ENCODE measurements at places on chromosomes 3 and 15.

GRCh38 chr3:59880717-59881116, 830.9 kb upstream of the CFAP20DC start:
- DNase-seq = no peak

DNA sequence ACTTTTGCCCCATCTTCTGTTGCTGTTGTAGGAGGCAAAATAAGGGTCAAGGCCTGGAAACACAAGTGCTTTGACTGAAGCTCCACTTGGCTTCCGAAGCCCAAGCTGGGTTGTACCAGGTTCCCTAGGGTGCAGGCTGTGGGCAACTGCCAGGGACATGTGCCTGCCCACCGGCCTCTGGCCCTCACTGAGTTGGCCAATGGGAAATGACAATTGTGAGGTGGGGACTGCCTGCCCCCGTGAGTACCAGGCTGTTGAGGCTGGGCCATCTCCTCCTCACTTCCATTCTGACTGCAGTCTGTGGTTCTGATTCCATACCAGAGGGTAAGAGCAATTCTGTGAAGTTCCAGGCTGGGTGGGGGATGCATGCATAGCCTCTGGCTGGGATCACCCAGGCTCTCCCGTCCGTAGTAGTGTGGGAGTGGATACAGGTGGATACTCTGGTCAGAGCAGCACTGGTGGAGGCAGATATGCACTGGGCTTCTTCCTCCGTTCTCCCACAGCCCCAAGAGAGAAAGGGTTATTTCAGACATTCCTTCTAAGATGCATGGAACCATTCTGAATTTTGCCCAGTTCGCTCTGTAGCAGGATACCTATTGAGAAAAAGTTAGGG, at the start of gene ADIPOQ:
TSS of gene ADIPOQ (plus strand) at position 285 of the 613 bp plus-strand sequence. CDS start 10,349 bp downstream, outside the sequence.
- no peak for DNase-seq

DNA sequence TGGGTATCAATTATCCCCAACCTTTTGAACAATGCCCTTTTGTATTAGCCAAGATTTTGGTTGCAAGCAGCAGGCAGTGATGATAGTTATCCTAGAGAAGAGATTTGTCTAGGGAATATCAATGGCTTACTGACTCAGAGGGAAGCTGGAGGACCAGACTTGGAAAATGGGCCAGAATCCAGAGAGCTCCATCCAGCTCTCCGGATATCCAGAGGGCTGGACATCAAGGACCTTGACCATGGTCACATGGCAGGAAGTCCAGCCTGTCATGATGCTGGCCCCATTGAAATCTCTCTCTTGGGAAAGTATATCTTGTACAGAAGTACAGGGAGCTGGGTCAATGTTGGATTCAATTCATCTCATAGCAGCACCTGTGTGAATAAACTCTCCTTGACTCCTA, 148.5 kb upstream of the PDZRN3 start:
- DNase-seq = no peak

GRCh38 chr15:88250826-88251225, 5.7 kb downstream of the NTRK3 start:
- DNase-seq = no peak

DNA sequence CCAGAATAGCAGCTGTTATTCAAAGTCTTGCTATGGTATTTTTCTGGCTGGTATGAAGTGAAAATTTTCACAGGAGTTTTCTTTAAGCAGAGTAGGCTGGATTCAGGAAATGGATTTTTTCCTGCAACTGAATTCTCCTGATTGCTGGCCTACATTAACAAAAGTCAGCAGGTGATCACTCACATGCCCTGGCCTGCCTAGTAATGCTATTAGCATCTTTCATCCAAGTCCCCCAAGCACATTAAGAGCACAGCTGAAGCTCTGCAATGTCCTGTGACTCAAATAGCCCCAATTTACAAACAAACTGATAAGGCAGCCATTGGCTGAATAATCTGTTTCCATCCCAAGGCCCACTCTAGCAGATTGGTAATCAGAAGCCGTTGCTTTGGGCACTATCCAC, 688.3 kb upstream of the LMCD1 start:
- DNase-seq = no peak

GRCh38 chr3:129341331-129342141, 62.9 kb downstream of the HMCES start:
- no peak for DNase-seq

DNA sequence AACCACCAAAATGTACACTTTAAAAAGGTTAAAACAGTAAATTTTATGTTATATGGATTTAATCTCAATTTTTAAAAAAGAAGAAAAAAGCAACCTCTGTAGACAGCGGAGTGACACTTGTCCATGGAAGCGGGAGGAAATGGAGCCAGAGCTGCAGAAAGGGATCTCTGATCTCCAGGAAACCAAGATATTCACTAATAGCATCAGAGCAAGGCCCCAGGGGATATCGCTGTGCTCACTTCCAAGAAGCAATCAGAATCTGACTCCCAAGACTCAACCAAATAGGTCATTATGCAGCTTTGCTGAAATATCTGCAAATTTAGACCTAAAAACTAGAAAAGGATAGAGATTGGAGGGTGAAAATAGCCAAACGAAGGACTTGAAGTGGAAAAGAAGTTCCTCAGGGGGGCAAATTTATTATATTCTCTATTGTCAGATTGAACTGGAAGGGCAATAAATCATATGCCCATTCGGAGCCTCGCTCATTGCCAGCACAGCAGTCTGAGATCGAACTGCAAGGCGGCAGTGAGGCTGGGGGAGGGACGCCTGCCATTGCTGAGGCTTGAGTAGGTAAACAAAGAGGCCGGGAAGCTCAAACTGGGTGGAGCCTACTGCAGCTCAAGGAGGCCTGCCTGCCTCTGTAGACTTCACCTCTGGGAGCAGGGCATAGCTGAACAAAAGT, 62.0 kb upstream of the ATP2C1 start:
- no peak for DNase-seq

DNA sequence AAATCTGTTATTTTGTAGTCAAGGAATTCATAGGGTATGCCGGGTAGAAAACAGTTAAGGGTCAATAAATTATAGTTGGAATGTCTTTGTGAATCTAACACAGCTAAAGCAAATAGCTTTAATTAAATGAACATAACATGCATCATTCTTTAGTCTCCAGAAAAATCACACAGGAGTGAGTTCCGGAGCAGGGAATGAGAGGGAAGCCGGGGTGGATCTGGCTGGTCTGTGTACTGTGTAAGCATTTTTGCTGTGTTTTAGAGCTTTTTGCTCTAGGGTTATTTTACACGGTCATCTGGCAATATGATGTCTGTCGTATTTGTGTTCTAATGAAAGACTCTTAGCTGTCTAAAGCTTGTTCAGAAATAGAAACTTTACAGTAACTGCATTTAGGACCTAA, 57.5 kb downstream of the MED12L start:
- no peak for DNase-seq

DNA sequence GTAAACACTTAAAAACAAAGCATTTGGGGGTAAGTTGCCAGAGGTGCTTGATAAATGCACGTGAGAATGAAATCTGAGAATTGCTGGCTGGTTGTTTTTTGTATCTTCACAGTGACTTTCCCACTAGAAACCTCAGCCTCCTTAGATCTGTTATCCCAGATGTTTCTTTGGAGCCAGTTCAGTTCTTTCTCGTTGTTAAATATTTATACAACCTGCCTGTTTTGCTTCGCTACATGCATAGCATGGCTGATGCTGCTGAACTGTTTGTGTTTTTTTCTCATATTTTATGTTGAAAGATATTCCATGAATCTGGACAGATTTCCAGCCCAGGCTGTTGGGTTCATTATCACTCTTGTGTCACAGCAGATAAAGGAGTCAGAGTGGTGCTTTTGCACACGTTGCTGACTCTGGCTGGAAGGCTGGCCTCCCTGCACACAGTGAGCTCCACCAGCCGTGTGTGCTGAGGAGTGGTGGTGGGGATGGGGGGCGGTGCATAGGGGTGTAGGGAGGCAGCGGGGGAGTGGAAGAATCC, 80.2 kb downstream of the ARNT2 start:
- DNase-seq = no peak

- DNase-seq = no peak
Measured at GRCh38 chr3:113264283-113265131, 53.1 kb downstream of the BOC start.

- DNase-seq = no peak
Measured at GRCh38 chr3:117671722-117672318, 962.2 kb downstream of the TUSC7 start.

DNA sequence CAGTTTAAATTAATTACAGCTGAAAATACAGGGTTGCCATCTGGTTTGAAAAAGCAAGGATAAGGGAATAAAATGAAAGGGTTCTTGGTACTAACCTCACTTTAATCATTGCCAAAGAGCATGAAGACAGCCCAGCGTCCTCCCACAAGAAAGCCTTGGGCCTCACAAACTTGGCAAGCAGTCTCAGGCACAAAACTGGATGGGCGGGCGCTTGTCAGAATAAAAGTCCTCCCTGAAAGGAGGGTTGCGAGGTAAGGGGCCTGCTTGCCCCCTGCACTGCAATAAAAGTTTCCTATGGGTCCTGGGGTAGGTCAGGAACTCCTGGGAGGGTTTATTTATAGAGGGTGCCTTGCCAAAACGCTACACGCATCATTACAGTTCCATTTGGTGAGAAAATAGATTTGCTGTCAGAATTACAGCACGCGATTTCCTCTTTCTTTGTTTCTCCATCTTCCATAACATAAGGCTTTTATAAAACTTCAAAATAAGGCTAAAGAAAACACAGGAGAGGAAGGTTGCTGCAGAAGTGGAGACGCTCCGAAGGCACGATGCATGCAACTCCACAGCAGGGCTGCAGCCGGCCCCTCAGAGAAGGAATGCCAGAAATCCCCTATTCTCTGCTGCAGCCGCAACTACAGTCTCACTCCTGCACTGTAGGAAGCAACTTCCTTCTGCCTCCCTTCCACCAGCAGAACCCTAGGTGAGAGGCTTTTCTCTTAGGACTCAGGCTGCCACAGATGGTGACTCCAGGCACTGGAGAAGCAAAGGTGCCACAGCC, 61.3 kb downstream of the VGLL4 start:
- DNase-seq = peak; percentile 55

DNA sequence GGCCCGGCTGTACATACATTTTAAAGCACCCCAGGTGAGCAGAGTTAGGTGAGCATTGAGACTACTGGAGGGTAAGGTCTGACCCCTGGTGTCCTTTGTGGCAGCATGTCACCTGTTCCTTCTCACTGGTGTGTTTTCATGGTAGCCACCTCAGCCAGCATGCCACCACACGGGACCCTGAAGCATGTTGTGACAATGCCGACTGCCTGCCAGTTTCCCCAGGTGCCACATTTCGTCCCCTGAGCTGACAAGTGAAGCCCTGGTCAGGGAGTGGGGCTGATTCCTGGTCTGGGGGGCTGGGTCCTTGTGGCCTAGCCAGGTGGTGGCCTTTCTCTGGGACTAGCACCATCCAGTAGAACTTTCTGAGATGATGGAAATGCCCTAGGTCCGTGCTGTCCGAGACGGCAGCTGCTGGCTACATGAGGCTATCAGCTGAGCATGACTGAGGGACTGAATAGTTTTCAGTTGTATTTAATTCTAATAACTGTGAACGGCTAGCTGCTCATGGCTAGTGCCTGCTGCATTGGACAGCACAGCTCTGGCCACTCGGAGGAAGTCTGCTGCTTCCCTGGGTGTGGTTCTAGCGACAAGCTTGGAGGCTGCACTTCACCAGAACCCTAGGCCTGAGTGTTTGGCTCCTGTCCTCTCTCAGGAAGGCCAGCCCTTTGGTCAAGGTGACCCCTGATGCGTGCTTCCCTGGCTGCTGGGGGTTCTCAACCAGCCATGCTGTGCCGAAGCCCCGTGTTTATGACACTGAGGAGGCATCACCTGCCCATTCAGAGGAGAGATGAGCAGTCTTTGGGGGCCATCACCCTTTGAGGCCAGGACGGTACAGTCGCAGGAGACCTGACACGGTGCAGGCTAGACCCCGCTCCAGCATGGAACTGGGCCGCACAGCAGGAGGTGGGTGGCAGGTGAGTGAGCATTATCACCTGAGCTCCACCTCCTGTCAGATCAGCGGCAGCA, 3.9 kb downstream of the C3orf22 start:
- no peak for DNase-seq

DNA sequence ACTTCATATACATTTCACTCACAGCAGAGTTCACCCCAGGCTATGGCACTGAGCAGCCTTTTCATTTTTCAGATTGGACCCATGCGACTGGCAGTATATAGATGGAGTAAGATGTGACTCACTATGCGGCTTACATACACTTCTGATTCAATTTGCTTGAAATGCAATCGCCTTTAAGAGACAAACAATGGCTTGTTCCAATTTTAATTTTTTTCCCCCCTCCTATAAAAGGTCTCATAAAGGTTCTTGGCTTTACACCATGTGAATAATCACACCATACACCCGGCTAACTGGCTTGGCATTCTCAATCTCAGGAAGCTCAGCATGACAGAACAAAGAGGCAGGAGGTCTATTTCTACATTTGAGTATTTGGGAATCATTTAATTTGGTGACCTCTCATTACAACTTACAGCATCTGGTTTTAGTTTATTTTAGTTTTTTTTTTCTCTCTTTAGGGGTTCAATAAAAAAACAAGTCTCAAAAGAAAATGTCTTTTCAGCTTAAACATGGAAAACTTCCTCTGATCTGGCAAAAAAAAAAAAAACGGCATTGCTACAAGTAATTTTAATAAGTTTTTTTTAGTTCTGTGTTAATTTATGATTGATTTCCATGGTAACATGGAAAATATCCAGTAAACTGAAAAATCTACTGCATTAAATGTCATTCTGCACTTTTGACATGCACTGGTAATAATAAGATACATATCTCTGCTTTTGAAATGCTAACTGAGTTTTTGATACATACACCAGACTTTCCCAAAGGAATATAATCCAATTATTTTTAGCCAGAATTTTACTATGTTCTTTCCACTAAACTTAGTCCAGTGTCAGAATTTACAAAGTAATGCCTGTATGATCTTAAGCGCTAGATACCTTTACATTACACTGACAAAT, 38.8 kb downstream of the GADL1 start:
- DNase-seq = peak; percentile 27

DNA sequence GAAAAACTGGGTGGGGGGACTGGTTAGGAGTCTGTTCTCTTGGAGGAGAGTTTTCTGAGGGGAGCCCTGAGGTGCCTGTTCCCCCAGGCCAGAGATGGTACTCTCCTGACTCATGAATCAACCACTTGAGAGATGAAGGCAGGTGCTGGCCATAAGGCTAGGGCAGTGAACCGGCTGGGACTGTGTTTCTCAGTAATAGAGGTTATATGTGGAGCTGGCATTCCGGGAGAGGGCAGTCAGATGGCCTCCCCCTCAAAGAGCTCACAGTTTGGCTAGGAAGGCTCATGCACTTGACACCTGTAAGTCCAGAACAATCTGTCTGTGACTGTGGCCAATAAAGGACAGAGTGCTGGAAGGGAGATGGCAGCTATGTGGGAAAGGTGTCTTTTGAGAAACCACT, 10.0 kb upstream of the SCN10A start:
- DNase-seq = no peak

DNA sequence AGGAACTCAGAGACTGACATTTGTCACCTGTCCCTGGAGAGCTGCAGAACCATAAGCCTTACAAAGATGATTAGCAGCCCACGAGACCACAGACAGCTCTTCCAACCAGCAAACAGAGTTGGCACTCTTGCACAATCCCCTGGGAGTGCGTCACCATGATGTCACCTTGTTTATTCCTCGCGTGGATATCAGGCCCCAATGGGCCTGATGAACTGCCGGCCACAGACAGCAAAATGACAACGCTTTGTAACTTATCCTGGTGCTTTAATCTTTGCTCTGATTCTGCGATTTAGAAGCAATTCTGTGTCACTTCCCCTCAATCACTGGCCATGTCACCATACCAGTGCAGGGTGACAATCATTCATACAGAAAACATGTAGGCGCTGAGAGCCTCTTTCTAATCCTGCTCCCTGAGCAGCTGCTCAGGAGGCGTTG, 89.2 kb downstream of the TAMM41 start:
- DNase-seq = peak; percentile 30
